ENCODE measurements at places on chromosomes 4 and X. TPM values are rescaled to one million over a fixed set of nuclear protein-coding genes. Genes with fewer than 3 reads are reported as not detected.

GRCh38 chrX:105758754-105759153 is 63.6 kb upstream of the NRK start:
- no peak overlapping the region for H3K4me3 ChIP-seq
- no peak for DNase-seq
- no peaks in the 10 kb centered on the region for H3K27me3 ChIP-seq
- H3K36me3 ChIP-seq: no peaks in the 10 kb centered on the region
- H3K4me1 ChIP-seq: no peaks in the 10 kb centered on the region
- H3K27ac ChIP-seq: no peak overlapping the region

- H3K4me1 ChIP-seq: no peaks in the 10 kb centered on the region
- no peaks in the 10 kb centered on the region for H3K27me3 ChIP-seq
- DNase-seq: no peak
- H3K4me3 ChIP-seq: no peak overlapping the region
- H3K27ac ChIP-seq: no peak overlapping the region
Measured at GRCh38 chrX:134631426-134632346, 26.6 kb downstream of the PLAC1 start.

DNA sequence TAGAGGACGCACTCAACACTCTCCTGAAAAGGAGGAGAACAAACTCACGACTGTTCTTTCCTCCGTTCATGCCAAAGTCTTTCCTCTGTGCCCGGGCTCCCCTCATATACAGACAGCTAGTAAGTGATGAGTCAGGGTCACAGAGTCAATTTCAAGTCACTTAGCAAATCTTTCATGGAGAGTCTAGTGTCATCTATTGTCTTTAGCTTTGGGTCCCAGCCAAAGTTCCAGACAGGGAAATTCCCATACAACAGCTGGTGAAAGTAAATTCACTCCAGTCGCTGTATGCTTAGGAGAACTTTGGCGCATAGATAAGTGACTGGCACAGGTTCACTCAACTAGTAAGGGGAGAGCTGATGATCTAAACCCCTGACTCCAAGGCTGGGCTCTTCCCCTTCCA is 226.5 kb downstream of the MID1 start:
- H3K27me3 ChIP-seq: no peaks in the 10 kb centered on the region
- H3K4me3 ChIP-seq: no peak overlapping the region
- no peak for DNase-seq
- H3K36me3 ChIP-seq: no peaks in the 10 kb centered on the region

Gene CPLX1
- 0.16 TPM for total RNA-seq
